Kidney epithelial cell (primary cell): ENCODE measurements at places on chromosomes 5 and 9. TPM values are rescaled to one million over a fixed set of nuclear protein-coding genes. Genes with fewer than 3 reads are reported as not detected.

- DNase-seq = no peak
Measured at GRCh38 chr9:26112724-26113123, 434.5 kb upstream of the TUSC1 start.

Gene HTR1A
- total RNA-seq = not detected in 2 replicates

- no peak for DNase-seq
Measured at GRCh38 chr9:103991698-103992097, 102.4 kb upstream of the SMC2 start.

DNA sequence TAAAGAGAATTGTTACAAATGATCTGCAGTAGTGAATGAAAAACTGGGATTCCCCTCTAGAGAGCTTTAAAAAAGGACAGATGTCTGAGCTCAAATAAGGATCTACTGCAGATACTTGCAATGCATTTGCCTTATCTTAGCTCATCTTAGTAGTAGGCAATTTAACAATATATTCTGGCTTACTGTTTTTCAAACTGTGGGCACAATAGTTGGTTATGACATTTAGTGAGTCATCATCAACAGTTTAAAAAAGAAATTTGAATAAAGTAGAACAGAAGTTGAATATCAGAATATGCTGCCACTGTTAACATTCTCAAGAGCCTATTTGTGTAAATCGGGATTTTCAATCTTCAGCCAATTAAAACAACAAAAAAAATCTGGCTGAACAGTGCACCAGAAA is 6.7 kb upstream of the CAST start:
- no peak for DNase-seq

DNA sequence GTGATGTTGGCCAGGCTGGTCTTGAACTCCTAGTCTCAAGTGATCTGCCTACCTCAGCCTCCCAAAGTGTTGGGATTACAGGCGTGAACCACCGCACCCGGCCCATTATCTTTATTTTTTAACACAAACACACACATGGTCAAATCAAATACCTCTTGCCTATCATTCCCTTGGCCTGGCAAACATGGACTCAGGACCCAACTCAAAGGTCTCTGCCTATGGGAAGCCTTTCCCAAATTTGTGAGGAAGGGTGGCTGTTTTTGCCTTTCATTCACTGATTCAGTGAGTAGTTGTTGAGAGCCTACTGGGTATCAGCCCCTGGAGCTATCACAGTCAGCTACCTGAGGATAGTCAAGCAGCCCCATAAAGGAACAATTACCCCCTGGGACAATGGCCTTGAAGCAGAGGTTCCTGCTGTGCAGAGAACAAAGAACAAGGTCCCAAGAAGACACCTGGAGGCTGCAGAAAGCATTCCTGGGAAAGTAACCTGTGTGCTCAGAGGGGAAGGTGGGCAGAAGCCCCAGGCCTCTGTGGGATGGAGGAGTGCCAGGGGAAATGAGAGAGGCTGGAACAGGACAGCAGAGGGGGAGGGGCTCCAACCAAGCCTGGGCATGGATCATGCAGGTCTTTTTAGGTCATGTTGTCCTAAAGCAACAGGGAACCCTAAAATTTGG is 126.4 kb downstream of the CRB2 start:
- no peak for DNase-seq

- no peak for DNase-seq
Measured at GRCh38 chr5:137737349-137738131, 1.7 kb upstream of the KLHL3 start.

DNA sequence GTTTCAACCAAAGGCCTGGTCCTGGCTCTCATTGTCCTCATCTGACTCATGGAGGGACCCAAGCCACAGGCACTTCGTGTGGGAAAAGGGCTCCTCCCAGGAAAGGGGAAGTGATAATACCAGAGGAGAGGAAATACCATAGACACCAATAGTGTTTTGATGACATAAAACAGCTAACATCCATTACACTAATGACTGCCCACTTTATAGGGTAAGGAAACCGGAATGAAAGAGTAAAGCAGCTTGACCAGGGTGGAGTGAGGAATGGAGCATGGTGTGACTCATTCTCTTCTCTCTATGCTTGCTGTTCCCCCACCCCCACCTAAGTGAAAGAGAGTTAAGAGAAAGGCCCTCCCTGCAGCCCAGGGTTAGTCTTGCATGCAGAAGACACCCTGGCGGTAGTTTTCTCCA is 67.4 kb upstream of the HRH2 start:
- DNase-seq = no peak

Gene PCDHA10
- total RNA-seq = 0.33 and 0.68 TPM in 2 replicates

Gene PTTG1
- 26.0 and 38.9 TPM in 2 replicates for total RNA-seq

DNA sequence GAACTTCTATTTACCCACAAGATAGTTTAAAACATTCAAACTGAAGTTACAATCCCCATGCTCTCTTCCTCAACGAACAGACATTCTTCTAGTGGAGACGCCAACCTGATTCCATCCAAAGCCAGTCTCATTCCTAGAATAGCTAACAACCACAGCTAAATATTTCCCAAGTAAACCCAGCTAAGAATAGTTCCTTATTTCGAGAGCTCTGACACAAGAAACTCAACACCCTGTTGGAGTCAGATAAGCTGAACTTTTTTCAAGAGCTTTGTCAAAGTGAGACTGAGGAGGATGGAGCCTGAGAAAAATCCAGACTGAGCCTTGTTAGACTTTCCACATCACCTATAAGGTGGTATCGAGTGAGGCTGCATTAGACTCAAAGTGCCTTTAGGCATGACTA is 56.7 kb upstream of the RPS23 start:
- DNase-seq = no peak

DNA sequence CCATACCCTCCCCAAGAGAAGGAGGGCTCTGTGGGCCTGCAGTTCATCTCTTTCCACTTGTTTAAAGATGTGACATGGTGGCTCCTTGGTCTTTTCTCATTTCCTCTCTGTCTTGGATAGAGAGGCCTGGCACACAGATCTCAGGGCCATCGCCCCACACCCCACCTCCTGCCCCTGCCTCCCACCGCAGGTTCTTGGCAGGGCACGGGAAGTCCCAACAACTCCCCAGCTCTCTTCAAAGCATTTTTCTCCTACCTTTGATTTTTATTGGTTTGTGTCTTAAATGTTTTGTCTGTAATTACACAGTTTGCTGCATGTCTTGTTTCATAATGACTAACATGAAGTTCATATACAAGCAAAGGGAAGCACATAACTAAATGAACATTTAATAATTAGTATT is 178.5 kb upstream of the MSX2 start:
- no peak for DNase-seq

DNA sequence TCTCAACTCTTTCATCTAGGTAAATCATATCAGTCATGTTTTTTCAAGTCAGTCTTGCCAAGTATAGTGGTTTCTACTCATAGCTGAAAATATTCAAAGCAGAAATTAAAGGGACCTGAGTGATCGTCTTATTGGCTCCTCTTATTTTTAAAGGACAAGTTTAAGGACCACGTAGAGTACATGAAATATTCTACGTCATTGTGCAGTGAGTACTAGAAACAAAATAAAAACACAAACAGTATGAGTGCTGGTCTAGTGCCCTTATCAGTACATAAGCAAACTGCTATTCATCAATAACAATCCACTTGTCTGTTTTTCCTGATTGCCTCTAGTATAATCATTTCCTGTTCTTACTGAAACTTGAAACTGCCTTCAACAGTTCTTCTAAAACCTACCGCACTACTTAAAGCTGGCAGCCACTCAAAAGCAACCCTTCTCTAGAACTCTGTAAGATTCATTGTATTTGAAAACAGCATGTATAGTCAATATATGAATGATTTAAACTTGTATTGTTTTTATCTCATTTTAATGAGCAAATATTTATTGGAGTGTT is 853.7 kb downstream of the TAF11L14 start:
- no peak for DNase-seq
